ENCODE measurements at places on chromosomes 4 and X. TPM values are rescaled to one million over a fixed set of nuclear protein-coding genes. Genes with fewer than 3 reads are reported as not detected.
A peak's percentile ranks its signal among the peaks of the same experiment; 100 is the strongest.

DNA sequence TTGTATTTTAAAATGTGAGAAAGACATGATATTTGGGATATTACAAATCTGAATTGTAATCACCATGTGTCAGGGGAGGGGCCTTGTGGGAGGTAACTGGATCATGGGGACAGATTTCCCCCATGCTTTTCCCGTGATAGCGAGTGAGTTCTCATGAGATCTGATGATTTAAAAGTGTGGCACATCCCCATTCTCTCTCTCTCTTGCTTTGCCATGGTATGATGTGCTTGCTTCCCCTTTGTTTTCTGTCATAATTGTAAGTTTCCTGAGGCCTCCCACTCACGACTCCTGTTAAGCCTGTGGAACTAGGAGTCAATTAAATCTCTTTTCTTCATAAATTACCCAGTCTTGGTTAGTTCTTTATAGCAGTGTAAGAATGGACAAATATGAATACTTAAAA, 39.0 kb downstream of the CCDC158 start:
- peaks cover 16% of the 10 kb centered on the region for H3K27me3 ChIP-seq
- no peaks in the 10 kb centered on the region for H3K36me3 ChIP-seq
- H3K4me1 ChIP-seq = no peaks in the 10 kb centered on the region
- DNase-seq = no peak

DNA sequence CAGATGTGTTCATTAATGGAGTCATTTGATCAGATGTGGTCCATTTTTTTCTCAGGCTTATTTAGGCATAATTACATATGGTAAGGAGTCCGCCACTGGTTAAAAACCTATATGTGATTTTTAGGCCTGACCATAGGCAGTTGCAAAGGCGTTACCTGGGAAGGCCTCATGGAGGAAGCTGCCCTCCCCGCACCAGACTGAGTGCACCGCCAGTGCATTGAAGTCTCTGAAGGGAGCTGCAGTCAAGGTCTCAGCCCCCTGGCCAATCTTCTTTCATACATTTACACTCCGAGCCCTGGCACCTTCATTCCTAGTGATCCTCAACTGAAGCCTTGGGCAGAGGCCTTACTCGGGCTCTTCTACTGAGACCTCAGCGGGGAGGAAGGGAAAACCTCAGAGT, 898.2 kb upstream of the AGA start:
- no peak for DNase-seq
- H3K36me3 ChIP-seq = no peaks in the 10 kb centered on the region
- no peaks in the 10 kb centered on the region for H3K27me3 ChIP-seq

DNA sequence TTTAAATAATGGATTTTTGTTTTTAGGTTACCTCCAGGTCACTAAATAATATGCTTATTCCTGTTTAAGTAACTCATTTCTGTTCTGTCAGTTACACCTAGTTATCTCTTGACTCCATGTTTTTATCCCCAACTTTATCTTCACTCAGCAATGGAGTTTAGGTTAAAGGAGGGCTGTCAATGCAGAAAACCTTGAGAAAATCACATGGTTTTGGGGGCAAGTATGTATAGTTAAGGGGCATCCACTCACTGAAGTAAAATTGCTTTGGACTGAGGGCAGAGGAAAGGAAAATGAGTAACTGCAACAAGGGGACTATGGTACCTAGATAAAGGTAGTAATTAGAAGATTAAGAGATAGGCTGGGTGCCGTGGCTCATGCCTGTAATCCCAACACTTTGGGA, 87.1 kb downstream of the UBE2K start:
- H3K36me3 ChIP-seq = peaks cover 3% of the 10 kb centered on the region
- H3K4me3 ChIP-seq = no peak overlapping the region
- no peaks in the 10 kb centered on the region for H3K27me3 ChIP-seq
- no peak overlapping the region for H3K27ac ChIP-seq
- no peak for DNase-seq

DNA sequence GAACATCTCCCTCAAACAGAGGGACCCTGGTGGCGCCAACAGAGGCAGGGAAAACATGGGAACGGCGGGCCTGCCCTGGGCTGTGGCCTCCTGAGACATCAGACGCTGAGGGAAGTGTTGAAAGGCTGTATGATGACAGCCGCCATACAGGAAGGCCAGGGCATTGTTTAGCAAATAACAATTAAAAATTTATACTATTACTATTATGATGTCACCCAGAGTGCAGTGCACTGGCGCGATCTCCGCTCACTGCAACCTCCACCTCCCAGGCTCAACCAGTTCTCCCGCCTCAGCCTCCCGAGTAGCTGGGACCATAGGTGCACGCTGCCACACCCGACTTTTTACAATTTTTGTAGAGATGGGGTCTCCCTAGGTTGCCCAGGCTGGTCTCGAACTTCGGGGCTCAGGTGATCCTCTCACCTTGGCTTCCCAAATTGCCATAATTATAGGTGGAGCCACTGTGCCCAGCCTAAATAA, 54.6 kb downstream of the CPZ start:
- DNase-seq = no peak
- H3K4me1 ChIP-seq = no peaks in the 10 kb centered on the region
- no peak overlapping the region for H3K27ac ChIP-seq
- no peak overlapping the region for H3K4me3 ChIP-seq
- H3K36me3 ChIP-seq = no peaks in the 10 kb centered on the region
- H3K27me3 ChIP-seq = no peaks in the 10 kb centered on the region

DNA sequence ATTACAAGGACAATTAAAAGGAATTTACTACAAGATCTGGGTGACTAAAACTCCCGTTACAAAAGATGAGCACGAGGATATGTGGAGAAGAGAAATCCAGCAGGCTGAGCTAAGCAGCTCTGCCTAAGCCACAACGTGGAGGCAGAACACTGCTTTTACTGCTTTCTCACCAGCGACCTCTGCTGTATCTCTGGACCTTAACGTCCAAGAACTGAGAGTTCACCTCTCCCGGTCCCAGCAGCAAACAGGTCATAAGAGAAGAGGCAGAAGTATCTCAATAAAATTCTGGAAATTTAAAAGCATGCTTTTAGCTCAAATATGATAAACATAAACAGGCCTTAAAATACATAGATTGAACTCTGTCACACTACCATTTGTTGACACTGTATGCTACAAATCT, 81.0 kb downstream of the ADGRA3 start:
- H3K36me3 ChIP-seq = no peaks in the 10 kb centered on the region
- H3K27me3 ChIP-seq = no peaks in the 10 kb centered on the region
- H3K4me3 ChIP-seq = no peak overlapping the region
- no peak for DNase-seq
- no peaks in the 10 kb centered on the region for H3K4me1 ChIP-seq

- no peaks in the 10 kb centered on the region for H3K36me3 ChIP-seq
- no peak for DNase-seq
- H3K4me1 ChIP-seq = no peaks in the 10 kb centered on the region
- H3K4me3 ChIP-seq = no peak overlapping the region
- H3K27me3 ChIP-seq = no peaks in the 10 kb centered on the region
Measured at GRCh38 chr4:124132161-124132560, 580.4 kb downstream of the ANKRD50 start.

DNA sequence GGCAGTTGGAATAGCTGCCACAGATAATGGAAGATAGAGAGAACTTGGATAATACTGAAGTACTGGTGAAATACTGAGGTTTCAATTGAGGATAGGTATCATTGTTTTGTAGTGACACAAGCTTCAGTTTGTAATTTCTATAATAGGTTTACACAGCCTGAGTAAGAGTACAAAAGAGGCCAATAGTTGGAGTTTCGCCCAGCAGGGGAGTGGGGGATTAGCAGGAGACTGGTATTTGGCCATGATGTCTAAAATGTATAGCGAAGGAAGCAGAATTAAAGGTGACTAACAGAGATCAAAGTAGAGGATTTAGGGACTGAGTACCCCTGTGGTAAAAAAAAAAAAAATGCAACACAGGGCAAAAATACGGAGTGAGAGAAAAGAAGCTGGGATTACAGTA, 129.5 kb downstream of the KCTD8 start:
- H3K4me1 ChIP-seq = no peaks in the 10 kb centered on the region
- H3K4me3 ChIP-seq = no peak overlapping the region
- no peak for DNase-seq
- no peak overlapping the region for H3K27ac ChIP-seq

- no peaks in the 10 kb centered on the region for H3K36me3 ChIP-seq
- H3K27ac ChIP-seq = no peak overlapping the region
Measured at GRCh38 chrX:1002611-1003010, 209.8 kb downstream of the CRLF2 start.

- no peak overlapping the region for H3K4me3 ChIP-seq
- peaks cover 9% of the 10 kb centered on the region for H3K4me1 ChIP-seq
- no peak for DNase-seq
- H3K36me3 ChIP-seq = no peaks in the 10 kb centered on the region
- no peak overlapping the region for H3K27ac ChIP-seq
Measured at GRCh38 chr4:128452415-128452814, 164.8 kb upstream of the PGRMC2 start.

GRCh38 chr4:152630324-152630723, 49.5 kb downstream of the TMEM154 start:
- no peak for DNase-seq
- no peak overlapping the region for H3K4me3 ChIP-seq
- H3K4me1 ChIP-seq = no peaks in the 10 kb centered on the region
- peaks cover 7% of the 10 kb centered on the region for H3K36me3 ChIP-seq

- DNase-seq = no peak
- peaks cover 44% of the 10 kb centered on the region for H3K36me3 ChIP-seq
- peak overlapping the region; percentile 93 for H3K4me3 ChIP-seq
- H3K27me3 ChIP-seq = no peaks in the 10 kb centered on the region
- peak overlapping the region; percentile 98 for H3K27ac ChIP-seq
Measured at GRCh38 chr4:40196272-40196671, 559 bp upstream of the RHOH start.

GRCh38 chr4:177632481-177632880, 190.2 kb upstream of the AGA start:
- H3K27ac ChIP-seq = no peak overlapping the region
- H3K27me3 ChIP-seq = no peaks in the 10 kb centered on the region
- DNase-seq = no peak
- H3K36me3 ChIP-seq = no peaks in the 10 kb centered on the region
- H3K4me1 ChIP-seq = no peaks in the 10 kb centered on the region

- no peak overlapping the region for H3K4me3 ChIP-seq
- no peak overlapping the region for H3K27ac ChIP-seq
- H3K36me3 ChIP-seq = no peaks in the 10 kb centered on the region
- DNase-seq = no peak
- H3K27me3 ChIP-seq = no peaks in the 10 kb centered on the region
Measured at GRCh38 chr4:137307806-137308205, 224.5 kb downstream of the PCDH18 start.

GRCh38 chr4:4613126-4613465, 71.2 kb upstream of the STX18 start:
- no peak overlapping the region for H3K27ac ChIP-seq
- H3K4me1 ChIP-seq = no peaks in the 10 kb centered on the region
- no peaks in the 10 kb centered on the region for H3K36me3 ChIP-seq
- no peak for DNase-seq
- no peaks in the 10 kb centered on the region for H3K27me3 ChIP-seq

DNA sequence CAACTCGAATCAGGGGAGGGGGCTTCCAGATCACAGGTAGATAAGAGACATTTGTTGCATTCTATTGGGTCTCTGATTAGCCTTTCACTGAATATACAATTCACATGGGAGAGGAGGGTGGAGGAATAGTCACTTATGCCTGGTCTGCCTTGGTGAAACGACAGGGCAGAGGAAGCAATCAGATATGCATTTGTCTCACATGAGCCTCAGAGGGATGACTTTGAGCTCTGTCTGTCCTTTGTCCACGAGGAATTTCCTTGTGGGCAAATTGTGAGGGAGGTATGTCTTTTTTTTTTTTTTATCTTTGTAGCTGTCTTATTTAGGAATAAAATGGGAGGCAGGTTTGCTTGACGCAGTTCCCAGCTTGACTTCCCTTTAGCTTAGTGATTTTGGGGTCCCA, 28.5 kb upstream of the TMSB4X start:
- peak overlapping the region; percentile 96 for H3K27ac ChIP-seq
- DNase-seq = no peak
- no peaks in the 10 kb centered on the region for H3K27me3 ChIP-seq

- H3K4me1 ChIP-seq = peaks cover 2% of the 10 kb centered on the region
- no peak for DNase-seq
- peaks cover 27% of the 10 kb centered on the region for H3K36me3 ChIP-seq
- no peak overlapping the region for H3K4me3 ChIP-seq
- no peak overlapping the region for H3K27ac ChIP-seq
Measured at GRCh38 chr4:158857951-158858350, 89.1 kb downstream of the FNIP2 start.

DNA sequence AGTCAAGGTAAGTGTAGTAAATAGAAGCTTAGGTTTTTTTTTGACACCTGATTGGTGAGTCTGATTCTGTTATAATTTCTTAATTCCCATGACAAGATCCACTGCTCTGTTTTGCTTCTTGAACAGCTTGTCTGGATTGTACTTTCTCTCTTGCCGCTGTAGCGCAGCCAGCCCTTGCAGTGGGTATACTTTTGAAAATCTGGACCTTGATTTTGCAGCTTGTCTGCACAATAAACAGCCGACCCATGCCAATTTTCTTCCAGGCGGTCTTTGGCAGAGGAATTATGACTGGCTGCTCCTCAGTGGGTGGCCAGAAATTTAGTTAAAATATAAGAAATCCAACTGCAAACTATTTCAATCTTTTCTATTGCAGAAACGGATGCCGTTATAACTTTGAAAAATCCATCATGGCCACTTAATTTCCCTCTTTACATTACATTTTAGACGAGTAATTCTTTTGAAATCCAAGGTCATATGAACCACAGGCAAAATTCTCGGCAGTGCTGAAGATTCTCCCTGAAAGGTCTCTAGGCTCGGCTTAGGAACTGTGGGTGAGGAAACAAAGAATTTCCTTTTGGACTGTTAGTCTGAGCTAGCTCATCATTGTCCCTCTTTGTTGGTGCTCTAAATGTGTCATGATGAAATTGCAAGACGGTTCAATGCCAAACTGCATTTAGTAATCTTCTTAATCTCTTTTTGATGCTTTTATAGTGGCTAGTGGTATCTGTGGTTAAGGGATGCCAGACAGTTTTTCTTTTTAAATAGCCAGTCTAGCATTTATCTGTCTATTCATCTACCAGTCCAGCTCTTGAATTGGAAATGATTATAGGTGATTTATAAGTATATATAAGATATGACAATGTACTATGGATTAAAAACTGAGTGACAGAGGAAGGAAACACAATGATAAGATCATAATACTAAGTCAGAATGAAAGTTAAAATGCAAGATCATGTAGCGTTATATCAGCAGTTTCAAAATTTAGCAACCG, 31.5 kb upstream of the PTTG2 start:
- H3K4me3 ChIP-seq = no peak overlapping the region
- no peak overlapping the region for H3K27ac ChIP-seq

HMGN5 gene
- total RNA-seq = 5.4 TPM

NPY2R gene
- not detected for total RNA-seq

CENPE gene
- 49.1 TPM for total RNA-seq

TEX13C gene
- not detected for total RNA-seq

NAA11 gene
- not detected for total RNA-seq

KCND1 gene
- 2.4 TPM for total RNA-seq

DKC1 gene
- 95.5 TPM for total RNA-seq

PAGE2B gene
- 1.2 TPM for total RNA-seq

MAGEE2 gene
- total RNA-seq = not detected

PRDM5 gene
- 0.17 TPM for total RNA-seq

WDR19 gene
- total RNA-seq = 16.4 TPM

MAML3 gene
- 0.76 TPM for total RNA-seq

TNMD gene
- not detected for total RNA-seq

CFP gene
- 3.4 TPM for total RNA-seq
